NCI-H1417 treated with DMSO at 0.1 percent for 48 hours (cell line): ENCODE measurements at places on chromosomes 3 and 15.

- no peak for DNase-seq
These were observed 1.0 kb upstream of the IGF2BP2 start for GRCh38 chr3:185825639-185826481.

- no peak for DNase-seq
These were observed 70.4 kb downstream of the ADCY5 start for GRCh38 chr3:123378409-123378915.

DNA sequence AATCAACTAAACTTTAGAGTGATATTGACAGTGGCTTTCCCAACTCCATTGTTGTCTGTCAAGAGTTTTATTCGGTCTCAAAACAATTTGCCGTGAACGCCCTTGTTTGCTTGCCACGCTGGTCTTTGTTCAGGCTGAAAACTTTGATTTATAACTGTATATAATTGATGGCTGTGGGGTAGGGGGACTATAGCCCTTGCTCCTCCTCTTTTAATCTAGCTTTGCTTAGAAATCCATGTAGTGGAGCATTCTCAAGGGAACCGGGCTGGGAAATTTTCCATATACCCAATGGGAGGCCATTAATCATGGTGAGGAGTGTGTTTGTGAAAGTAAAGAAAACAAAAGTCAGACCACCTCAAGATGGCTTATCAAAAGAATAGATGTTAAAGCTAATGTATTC is 339.8 kb upstream of the RARB start:
- DNase-seq, result no peak

DNA sequence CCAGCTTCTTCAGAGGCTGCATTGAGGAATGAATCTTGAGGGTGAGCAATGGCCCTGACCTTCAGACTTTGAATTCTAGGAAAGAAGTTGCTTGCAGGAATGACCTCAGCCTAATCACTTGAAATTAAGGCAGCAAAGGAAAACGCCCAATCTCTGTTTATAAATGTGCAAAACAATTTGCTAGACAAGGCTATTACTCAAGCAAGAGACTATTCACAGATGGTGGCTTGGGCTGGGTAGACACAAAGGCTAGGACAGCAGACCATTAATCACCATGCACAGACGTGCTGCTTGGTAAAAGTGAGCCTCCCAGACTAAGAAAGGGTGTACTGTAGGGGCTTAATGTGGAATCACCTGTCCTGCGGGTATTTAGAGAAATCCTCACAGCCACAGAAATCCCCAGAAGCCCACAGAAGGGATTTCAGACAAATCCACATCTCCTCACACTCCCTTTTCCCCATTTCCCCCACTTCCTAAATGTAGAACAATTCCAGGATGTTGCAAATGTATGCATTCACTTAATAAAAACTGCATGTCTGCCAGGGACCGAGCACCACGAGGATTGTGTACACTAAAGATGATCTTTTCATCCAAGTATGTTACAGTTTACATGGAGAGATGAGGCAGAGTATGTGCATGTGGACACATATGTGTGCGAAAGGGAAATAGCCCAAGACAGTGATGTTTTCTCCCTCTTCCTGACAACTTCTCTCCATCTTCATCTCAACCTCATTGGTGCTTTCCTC is 259.5 kb downstream of the THSD4 start:
- no peak for DNase-seq

DNA sequence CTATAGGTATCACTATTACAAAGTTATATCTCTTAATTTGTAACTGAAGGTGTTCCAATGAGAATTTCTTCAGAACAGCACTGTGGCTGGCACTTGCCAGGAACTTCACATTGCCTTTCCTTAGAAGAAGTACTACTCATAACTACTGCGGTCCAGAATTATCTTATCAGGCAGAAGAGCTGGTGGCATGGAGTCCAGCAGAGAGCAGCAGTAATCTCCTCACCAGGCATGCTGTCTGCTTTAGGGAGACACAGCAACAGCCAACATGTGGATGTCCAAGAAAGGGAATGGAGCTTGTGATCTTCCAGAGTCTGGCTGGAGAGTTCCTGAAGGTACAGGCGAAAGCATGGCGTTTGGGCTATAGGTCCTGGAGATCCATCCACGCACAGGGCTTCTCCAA is 919.7 kb upstream of the NR2F2 start:
- DNase-seq, result no peak

- DNase-seq, result peak; percentile 4
These were observed 26.4 kb upstream of the PDE8A start for GRCh38 chr15:84955089-84955848.

- DNase-seq, result peak; percentile 65
These were observed 12.9 kb downstream of the CCDC80 start for GRCh38 chr3:112627919-112628466.

GRCh38 chr3:120622457-120622856 is 26.3 kb downstream of the NDUFB4 start:
- no peak for DNase-seq

DNA sequence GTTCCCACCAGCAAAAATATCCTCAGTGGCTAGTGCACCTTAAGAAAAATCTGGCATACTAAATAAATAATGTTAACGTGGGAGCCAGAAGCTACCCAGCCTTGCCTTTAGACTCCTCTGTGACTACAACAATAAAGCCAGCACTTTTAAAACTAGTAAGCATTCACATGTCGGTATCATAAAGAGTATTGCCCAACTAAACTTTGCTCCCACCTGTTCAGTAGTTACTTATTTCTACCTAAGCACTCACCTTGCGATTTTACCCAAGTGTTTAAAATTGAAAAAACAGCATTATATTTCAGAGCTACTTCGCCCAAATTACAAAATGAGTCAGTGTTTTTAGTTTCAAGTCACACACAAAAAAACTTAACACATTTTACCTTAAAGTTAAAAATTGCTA is 12.8 kb downstream of the ALDH1L1 start:
- DNase-seq, result no peak

DNA sequence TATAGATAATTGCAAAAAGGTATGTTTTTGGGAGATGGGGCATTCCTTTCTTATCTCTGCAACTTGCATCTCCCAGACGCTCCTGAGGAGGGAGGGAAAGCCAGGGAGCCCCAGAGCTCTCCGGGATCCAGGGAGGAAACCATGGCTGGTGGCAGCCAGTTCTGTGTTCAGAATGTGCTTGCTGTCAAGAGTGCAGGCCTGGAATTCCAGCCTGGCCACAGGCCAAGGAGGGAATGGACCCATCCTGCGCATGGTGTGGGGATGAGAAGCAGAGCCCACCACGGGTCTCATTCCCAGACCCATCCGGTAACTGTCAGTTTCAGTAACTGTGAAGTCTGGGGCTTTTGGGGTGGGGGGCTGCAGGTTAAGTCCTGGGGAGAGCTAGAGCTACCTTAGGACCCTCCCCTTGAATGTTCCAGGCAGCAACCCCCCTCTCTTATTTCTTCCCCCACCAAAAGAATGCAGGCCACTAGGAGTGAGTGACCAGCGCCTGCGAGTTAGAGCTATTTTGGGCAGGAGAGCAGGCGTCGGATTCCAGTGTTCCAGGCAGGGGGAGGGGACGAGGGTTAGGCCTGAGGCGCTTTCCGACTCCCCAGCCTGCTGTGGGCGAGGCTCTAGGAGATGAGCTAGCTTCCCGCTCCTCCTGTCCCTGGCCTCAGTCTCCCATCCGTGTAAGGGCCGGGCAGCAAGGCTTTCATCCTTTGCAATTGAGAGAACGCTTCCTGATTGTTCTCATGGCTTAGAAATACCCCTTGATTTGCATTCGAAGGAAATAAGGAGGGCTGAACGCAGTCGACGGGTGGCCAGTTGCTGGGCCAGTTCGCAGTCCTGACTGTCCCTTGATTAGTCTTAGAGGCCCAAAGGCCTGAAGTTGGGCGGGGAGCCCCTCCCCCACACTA is 781 bp upstream of the DAG1 start:
- DNase-seq, result no peak

- no peak for DNase-seq
These were observed 1.2 kb downstream of the EOGT start for GRCh38 chr3:69012100-69012799.

- DNase-seq, result no peak
These were observed 3.1 kb downstream of the MYRIP start for GRCh38 chr3:39812537-39812936.

- DNase-seq, result no peak
These were observed 77.2 kb downstream of the PDCD6IP start for GRCh38 chr3:33875680-33876079.

DNA sequence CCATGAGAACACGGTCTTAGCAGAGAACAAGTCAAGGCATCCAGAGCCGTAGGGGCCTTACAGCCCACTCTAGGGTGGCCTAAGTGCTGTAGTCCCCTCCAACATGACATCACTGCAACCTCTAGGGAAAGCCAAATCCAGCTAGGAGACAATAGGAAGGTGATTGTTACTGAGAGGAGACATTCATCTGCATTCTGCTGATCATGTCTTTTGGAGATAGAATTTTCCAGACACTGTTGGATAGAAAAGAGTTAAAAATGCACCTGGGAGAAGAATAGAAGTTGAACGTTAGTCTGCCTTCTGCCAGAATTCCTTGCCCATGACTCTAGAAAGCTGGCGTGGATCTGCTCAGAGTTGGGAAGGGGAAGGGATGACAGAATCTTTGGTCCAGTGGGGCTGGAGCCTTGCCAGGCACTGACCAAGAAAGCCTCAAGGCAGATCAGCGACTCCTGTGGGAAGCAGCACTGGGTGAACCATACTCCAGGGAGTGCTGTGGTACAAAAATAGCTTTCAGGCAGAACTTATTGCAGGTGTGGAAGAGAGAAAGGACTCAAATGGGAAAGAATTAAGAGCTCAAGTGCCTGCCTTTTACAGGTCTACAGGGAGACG is 44.8 kb upstream of the RAF1 start:
- DNase-seq, result no peak

GRCh38 chr3:99330924-99331532 is 307.4 kb upstream of the COL8A1 start:
- no peak for DNase-seq

DNA sequence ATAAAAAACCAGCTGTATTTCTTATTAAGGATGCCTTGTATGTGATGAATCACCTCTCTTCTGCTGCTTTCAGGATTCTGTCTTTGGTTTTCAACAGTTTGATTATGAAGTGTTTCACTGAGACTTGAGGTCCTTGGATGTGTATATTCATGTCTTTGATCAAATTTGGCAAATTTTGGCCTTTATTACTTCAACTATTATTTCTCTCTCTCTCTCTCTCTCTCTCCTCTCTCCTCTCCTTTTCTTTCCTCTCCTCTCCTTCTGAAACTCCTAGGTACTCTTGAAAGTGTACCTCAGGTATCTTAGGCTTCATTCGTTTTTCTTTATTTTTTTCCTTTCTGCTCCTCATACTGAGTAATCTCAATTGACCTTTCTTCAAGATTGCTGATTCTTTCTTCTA is 43.3 kb downstream of the LSM3 start:
- DNase-seq, result no peak

DNA sequence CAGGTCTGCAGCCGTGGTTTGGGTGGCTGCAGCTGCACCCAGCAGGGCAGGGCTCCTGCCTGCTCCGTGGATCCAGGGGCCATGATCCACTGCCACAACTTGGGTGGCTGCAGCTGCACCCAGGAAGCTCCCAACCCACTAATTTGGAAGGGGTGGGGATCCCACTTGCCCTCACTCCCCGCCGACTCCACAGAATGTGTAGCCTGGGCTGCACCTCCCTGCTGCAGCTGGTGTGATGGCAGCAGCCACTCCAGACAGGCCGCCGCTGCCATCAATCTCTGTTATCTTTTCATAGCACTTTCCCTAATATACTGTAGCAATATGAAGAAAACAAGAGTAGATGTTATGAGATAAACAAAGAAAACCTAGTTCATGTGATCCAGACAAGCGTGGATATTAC is 137.8 kb upstream of the CNTN3 start:
- DNase-seq, result no peak

DNA sequence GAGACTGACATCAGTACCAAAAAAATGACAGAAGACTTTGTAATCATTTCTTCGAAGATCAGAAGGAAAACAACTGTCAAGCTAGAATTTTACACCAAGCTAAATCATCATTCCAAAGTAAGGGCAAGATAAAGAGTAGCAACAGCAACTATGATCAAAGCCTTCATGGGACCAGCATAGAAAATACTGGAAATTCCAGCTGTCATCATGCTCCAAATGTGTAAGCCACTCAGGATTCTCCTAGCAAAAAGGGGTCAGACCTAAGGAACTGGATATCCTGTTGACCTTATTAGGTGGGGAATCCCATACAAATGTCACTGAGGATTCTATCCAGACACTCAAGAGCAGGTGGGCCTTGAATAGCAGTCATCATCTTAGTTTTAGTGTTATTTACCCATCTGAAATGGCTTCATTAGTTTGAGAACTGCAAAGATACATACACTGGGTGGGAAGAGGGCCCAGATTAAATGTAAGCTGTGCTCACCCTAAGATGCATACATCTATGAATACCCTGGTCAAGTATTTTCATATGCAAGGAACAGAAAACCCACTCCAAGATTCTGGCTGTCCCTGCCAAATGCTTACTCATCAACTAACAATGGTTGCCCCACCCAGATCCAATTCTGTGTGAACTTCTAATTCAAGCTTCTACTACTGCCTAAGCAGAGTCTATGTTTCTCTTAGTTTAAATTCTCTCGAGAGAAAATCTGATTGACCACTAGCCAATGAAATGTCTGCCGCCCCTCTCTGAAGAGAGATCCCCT is 33.5 kb downstream of the CLDN18 start:
- no peak for DNase-seq

- no peak for DNase-seq
These were observed 437.2 kb downstream of the MFSD1 start for GRCh38 chr3:159239059-159239458.

GRCh38 chr3:102180280-102180931 is 254.4 kb upstream of the ZPLD1 start:
- no peak for DNase-seq

DNA sequence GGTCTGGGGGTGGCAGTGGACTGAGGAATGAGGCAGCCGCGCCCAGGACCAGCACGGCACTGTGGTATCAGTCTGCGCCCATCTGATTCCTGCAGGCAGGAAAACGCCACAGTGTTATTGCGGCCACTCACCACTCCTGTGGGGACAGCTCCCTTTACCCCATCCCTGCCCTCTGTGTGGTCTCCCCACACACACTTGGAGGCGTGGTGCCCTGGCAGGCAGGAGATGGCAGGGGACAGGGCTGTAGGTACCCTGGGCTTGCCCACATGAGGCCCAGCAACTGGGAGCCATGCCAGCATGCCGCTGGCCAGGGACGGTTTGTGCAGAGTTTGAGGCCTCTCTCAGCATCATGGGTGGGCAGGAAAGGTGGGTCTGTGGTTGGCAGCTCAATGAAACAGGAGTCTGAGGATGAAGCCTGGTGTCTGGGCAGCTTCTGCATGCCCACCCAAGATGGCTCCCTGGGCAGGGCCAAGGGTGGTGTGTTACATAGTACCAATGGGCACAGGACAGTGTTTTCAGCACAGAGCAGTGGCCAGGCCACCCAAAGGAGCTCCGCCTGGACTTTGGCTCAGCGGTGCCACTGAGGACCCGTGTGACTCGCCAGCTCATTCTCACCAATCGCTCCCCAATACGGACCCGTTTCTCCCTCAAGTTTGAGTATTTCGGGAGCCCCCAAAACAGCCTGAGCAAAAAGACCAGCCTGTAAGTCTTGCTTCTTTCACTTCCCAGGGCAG is 27.2 kb downstream of the ACAA1 start:
- no peak for DNase-seq

- DNase-seq, result no peak
These were observed 9.3 kb downstream of the SECISBP2L start for GRCh38 chr15:49036650-49037545.

- DNase-seq, result no peak
These were observed 682 bp downstream of the ETFA start for GRCh38 chr15:76310475-76311099.

GRCh38 chr3:14297784-14298236 is 104.6 kb upstream of the SLC6A6 start:
- DNase-seq, result no peak
